ENCODE measurements at places on chromosomes 4 and X. TPM values are rescaled to one million over a fixed set of nuclear protein-coding genes. Genes with fewer than 3 reads are reported as not detected.

DNA sequence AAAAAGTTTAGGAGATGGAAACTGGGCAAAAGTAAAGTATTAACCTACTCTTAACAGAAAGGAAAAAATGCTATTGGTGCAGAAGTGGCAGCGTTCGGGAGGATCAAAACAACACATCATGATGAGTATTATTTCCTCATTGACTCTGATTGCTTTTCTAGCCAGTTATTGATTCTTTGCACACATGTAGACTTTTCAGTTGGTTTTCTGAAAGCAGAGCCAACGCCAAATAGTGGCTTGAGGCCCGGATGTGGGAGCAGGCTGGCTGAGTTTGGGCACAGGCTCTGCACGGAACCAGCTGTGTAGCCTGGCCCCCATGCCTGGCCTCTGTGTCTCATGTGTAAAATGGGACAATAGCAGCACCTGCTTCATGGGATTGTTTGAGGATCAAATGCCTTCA is 21.8 kb downstream of the STOX2 start:
- H3K4me1 ChIP-seq, result peaks cover 13% of the 10 kb centered on the region
- H3K27me3 ChIP-seq, result no peaks in the 10 kb centered on the region
- no peak for DNase-seq
- no peak overlapping the region for H3K27ac ChIP-seq
- no peaks in the 10 kb centered on the region for H3K36me3 ChIP-seq
- no peak overlapping the region for H3K4me3 ChIP-seq

DNA sequence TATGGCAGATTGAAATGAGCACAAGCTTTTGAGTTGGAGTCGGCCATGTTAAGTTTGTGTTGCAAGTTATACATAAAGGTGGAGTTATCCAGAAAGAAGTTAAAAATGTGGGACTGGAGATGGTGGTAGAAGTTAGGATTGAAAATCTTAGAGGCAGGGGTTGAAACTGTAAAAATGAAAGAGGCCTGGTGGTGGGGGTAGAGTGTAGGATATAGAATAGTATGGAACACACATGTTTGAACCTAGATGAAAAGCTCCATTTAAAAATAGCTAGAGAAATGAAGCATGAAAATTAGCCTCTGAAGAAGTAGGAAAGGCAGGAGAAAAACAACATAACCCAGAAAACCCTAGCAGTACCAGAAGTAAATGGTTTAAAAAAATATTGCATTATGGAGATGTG is 131.8 kb upstream of the ENPEP start:
- H3K27ac ChIP-seq, result no peak overlapping the region
- H3K27me3 ChIP-seq, result peaks cover 8% of the 10 kb centered on the region
- H3K36me3 ChIP-seq, result no peaks in the 10 kb centered on the region
- H3K4me1 ChIP-seq, result no peaks in the 10 kb centered on the region

DNA sequence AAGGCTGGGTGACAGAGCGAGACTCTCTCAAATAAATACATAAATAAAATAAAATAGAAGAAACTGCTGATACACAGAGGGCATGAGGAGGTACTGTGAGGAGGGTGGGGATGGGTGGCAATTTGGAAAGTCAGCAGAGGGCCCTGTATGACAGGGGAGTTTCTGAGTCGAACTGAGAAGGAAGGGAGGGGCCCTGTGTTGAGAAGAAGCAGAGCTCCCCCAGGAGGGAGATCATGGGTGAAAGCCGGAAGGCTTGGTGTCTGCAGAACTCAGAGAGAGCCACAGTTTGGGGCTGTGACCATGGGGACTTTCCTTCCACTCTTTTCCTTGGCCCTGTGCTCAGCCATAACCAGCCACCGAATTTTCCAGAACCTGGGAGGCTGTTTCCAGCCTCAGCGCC is 24.8 kb upstream of the AFAP1 start:
- no peaks in the 10 kb centered on the region for H3K27me3 ChIP-seq
- H3K36me3 ChIP-seq, result no peaks in the 10 kb centered on the region
- no peak for DNase-seq
- H3K4me3 ChIP-seq, result no peak overlapping the region

KLHL5 gene
- 11.2 TPM for total RNA-seq

CFAP299 gene
- not detected for total RNA-seq

Measured in left ventricle myocardium inferior (tissue), 1 donor.